ENCODE measurements at places on chromosomes 4 and X.
A peak's percentile ranks its signal among the peaks of the same experiment; 100 is the strongest.

DNA sequence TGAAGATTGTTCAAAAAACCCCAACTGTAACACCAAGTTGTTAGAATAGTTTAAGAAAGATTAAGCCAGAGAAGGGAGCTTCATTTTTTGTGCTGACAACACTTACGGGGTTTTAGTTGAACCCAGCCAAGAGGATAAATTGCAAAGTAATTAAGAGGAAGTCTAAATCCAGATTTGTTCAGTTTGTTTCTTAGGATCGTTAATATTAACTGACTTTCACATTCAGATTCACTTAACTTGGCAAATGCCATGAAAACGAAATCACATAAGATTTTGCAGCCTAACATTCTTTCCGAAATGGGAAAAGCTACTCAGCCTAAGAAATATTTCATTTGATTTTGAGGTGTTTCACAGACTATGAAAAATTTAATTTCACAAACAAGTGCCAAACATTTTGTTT lies 511.3 kb downstream of the TRIML1 start:
- DNase-seq, result no peak

GRCh38 chr4:85058551-85058950 lies 92.1 kb upstream of the WDFY3 start:
- DNase-seq, result no peak

GRCh38 chr4:186942758-186943377 lies 219.2 kb upstream of the FAT1 start:
- no peak for DNase-seq

GRCh38 chr4:7073526-7074390 lies 5.9 kb upstream of the GRPEL1 start:
- peak; percentile 64 for DNase-seq

DNA sequence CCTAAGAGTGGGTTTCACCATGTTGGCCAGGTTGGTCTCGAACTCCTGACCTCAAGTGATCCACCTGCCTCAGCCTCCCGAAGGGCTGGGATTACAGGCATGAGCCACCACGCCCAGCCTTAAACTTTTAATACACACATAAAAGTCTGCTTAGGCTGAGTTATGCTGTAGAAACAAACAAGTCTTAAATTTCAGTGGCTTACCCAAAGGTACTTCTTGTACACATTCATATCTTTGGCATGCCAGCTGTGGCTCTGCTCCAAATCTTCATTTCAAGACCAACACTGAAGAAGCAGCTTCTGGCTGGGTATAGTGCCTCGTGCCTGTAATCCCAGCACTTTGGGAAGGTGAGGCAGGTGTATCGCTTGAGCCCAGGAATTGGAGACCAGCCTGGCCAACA lies 80.3 kb downstream of the PPEF2 start:
- no peak for DNase-seq

DNA sequence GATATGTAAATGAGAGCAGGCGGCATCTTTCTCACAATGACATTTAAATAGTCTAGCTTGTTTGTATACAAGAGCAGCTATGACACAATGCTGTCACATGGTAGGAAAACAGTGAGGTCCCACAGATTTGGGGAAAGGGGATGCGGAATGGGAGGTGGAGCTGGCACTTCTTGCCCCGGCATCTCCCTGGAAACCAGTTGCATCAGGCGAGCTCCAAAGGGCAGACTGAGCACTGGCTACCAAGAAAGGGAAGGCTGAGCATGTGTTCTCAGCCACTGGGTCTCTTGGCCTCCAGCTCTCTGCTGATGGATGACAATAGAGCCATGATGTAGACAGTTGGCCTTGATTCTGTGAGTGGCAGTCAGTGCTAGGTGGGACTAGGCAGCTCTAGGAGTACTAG lies 109.0 kb downstream of the UCHL1 start:
- DNase-seq, result no peak

- DNase-seq, result no peak
Measured at GRCh38 chrX:148984238-148984637, 483.8 kb downstream of the AFF2 start.

- DNase-seq, result no peak
Measured at GRCh38 chr4:170662250-170662649, 572.5 kb upstream of the AADAT start.

DNA sequence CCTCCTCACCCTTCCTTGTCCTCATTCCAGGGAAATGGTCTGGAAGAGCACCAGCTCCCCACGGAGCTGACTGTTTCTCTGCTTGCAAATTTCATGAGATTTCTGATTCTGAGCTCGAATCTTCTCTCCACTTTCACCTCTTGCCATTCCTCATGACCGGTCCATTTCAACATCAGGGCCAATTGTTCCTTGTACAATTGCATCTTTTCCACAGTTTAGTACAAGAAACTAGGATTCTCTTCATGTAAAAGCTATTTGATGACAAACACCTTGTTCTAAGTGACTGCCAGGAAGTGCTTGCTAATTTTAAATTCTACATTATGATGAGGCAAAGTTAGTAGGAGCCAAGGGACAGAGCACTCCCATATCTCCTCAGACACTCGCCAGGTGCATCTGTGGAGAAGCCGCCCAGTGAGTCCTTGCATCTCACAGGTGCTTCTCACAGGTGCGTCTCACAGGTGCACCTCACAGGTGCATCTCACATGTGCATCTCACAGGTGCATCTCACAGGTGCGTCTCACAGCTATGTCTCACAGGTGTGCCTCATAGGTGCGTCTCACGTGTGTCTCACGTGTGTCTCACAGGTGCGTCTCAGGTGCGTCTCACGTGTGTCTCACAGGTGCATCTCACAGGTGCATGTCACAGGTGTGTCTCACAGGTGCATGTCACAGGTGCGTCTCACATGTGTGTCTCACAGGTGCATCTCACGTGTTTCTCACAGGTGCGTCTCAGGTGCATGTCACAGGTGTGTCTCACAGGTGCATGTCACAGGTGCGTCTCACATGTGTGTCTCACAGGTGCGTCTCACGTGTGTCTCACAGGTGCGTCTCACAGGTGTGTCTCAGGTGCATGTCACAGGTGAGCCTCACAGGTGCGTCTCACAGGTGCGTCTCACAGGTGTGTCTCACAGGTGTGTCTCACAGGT lies 3.0 kb upstream of the PDE6B start:
- DNase-seq, result peak; percentile 68

GRCh38 chrX:47564438-47565085 lies 3.6 kb downstream of the ARAF start:
- DNase-seq, result no peak

GRCh38 chr4:74751247-74751646 lies 43.1 kb downstream of the BTC start:
- DNase-seq, result no peak

GRCh38 chr4:85448906-85449890 lies 25.8 kb upstream of the ARHGAP24 start:
- no peak for DNase-seq

GRCh38 chrX:18166068-18166467 lies 54.6 kb downstream of the BEND2 start:
- no peak for DNase-seq

DNA sequence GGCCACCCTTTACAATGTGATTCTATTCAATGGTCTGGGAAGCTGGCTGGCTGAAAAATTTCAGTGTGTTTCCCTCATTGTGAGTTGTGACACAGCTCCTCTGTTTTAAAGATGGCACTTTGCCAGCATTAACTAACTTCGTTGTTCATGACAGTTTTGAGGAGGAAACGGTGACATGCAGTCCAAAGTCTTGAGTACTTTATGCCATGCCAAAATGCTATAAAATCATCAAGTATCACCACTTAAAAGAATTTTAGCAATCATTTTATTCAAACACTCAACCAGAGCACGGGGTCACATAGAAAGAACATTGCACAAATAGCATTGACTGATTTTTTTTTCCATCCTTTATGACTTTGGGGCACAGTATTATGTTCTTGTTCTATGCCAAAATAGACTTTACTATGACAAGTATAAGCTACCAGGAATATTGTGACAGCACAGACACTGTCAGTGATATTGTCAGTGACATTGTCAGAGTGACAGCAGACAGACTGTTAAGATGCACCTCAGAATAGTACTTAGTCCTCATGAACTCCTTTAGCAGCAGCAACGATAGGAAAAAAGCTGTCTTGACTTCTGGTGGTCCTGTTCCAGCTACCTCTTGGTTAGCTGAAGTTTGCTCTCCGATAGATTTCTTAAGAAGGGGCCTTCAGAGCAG lies 46.7 kb downstream of the CXCL13 start:
- DNase-seq, result no peak

GRCh38 chrX:12956704-12957534 lies 18.0 kb upstream of the TMSB4X start:
- DNase-seq, result peak; percentile 83

GRCh38 chr4:129600898-129601297 lies 504.9 kb downstream of the C4orf33 start:
- no peak for DNase-seq

DNA sequence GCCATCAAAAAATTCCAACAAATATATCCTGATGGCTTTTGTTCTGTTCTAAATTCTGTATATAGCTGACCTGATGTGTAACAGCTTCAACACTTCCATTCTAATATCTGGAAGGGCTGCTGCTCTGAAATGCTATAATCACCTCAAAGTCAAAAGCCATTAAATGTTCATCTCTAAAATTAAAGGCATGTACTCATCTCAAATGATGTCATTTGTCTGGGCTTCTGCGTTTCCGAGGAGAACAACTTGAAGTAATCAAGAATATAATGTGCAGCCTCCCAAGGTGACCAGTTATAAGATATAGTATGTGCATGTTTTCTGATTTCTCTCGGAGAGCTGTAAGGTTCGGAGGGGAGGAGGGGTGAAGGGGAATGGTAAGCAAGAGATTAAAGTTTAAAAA lies 237.6 kb downstream of the SCFD2 start:
- no peak for DNase-seq

- peak; percentile 34 for DNase-seq
Measured at GRCh38 chrX:15505101-15505500, 4.5 kb downstream of the BMX start.

- DNase-seq, result no peak
Measured at GRCh38 chr4:126038502-126039144, 723.9 kb downstream of the FAT4 start.

DNA sequence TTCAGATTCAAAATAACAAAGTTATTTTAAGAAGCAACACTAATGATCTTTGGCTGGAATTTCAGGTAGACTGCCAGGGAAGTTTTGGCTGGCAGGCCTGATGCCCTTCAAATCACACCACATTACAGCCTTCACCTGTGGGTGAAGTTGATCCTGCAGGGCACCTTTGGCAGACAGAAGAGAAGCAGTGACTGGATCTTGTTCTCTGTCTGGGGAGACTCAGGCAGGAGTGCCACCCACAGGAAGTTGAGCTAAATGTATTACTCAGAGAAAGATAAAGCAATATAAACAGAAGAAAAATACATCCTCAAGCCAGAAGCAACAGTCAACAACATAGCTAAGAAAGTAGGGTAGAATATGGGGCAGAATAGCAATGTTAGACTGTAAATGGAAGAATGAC lies 12.8 kb upstream of the CFAP299 start:
- DNase-seq, result peak; percentile 4

DNA sequence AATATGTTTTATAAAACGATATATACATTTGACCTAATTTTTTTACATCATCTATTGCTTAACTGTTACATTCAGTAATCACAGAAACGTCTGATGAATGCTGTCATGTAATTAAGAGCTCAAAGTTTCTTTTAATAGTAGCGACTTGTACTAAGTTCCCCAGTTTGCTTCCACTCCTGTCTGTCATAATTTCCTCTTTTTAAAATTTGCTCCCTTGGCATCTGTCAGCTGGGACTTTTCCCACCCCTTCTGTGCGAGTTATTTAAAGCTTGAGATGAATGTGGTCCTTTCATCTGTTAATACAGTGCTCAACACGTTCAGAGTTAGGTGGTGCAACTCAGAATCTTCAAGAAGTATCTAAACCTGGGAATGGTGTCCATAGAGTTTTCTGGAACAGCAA lies 1.2 kb downstream of the RAP1GDS1 start:
- no peak for DNase-seq

DNA sequence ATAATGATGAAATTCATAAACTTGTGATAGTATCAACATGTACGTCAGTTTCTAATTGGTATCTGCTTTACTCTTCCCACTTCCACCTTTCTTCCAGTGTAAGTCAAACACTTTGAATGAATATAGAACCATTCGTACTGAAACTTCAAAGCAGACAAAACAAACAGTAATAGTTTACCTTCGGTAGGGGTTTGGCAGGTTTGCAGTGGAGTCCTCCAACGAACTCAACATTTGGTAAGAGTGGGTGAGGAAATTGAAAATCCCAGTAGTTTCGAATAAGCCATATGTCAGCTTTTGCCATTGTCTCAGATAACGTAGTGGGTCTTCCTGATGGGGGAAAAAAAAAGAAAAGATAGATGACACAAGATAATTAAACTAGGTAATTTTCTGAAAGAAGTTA lies 2.2 kb downstream of the UGT2B4 start:
- DNase-seq, result no peak

DNA sequence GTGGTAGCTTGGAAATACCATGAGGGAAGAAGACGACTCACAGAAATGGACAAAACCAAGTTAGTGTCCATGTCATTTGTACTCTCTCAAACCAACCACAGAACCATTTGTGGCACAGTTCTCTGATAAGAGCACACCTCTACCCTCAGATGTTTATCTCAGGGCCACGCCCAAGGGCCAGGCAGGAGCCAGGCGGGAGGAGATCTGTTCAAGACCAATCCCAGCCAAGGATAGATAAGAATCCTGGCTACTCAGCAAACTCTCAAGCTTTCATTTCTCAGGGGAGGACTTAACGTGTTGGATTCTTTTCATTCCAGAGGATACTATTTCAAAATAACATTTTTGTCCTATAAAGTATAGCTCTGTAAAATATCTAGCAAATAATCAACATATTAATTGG lies 95.0 kb downstream of the NYX start:
- DNase-seq, result no peak

- DNase-seq, result peak; percentile 56
Measured at GRCh38 chrX:135707880-135708279, 5.6 kb upstream of the CT45A1 start.

DNA sequence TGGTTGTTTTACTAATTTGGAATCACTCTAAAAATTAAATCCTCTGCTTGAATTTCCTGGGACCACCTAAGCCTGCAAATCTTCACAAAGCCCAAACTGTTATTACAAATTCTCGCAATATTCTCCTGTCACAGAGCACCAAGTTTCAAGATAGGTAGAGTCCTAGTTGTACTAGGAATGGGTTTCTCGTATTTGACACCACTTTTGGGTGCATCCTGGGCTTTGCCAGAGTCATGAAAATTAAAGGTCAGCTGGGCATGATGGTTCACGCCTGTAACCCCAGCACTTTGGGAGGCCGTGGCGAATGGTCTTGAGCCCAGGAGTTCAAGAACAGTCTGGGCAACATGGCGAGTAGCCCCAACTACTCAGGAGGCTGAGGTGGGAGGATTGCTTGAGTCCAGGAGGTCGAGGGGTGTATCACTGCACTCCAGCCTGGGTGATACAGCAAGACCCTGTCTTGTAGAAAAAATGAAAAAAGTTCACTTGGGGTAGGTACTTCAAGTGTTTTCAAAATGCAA lies 30.6 kb upstream of the MANBA start:
- peak; percentile 7 for DNase-seq

DNA sequence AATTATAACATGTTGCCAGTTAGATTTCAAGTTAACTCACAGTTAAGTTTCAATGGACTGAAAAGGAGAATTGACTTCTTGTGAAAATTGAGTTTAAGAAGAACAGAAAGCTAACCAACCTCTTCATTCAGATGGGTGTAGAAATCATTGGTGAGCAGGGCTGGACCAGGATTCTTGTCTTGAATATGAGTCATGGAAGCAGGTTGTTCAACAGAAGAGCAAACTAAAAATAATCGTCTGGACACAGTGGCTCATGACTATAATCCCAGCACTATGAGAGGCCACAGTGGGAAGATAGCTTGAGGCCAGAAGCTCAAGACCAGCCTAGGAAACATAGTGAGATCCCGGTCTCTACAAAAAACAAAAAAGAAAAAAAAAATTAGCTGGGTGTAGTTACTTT lies 98.2 kb downstream of the ARSJ start:
- DNase-seq, result no peak
